Neural progenitor cell (in vitro differentiated cells): ENCODE measurements at places on chromosomes 2 and 18. TPM values are rescaled to one million over a fixed set of nuclear protein-coding genes. Genes with fewer than 3 reads are reported as not detected.
A peak's percentile ranks its signal among the peaks of the same experiment; 100 is the strongest.

Gene METTL21A
- total RNA-seq, result 43.3 and 65.2 TPM in 2 replicates

Gene XDH
- 5.0 and 7.5 TPM in 2 replicates for total RNA-seq

DNA sequence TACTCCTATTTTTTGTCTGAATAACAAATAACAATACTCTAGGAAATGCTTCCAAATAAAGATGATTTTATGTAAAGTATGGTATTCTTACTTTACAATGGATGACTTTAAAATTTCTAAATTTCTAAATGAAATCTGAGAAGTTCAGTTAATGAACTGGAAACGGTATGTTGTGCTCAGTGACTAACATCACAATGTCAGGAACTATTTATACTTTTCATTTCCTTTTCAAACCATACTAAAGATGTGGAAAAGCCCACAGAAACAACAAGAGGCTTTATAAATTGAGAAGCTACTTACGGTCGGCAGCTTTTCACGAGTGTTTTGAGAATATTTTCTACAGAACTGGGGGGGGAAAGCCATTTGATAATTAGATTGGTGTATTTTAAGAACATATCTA is 31.1 kb downstream of the PSME4 start:
- no peak for DNase-seq

- DNase-seq, result no peak
Measured at GRCh38 chr2:11082880-11083279, 72.4 kb upstream of the SLC66A3 start.

Gene KIF3C
- 13.2 and 25.9 TPM in 2 replicates for total RNA-seq

Gene MAL
- not detected in 2 replicates for total RNA-seq

- DNase-seq, result no peak
Measured at GRCh38 chr18:52334896-52335295, 5.1 kb upstream of the DCC start.

Gene TUBA3D
- not detected in 2 replicates for total RNA-seq

DNA sequence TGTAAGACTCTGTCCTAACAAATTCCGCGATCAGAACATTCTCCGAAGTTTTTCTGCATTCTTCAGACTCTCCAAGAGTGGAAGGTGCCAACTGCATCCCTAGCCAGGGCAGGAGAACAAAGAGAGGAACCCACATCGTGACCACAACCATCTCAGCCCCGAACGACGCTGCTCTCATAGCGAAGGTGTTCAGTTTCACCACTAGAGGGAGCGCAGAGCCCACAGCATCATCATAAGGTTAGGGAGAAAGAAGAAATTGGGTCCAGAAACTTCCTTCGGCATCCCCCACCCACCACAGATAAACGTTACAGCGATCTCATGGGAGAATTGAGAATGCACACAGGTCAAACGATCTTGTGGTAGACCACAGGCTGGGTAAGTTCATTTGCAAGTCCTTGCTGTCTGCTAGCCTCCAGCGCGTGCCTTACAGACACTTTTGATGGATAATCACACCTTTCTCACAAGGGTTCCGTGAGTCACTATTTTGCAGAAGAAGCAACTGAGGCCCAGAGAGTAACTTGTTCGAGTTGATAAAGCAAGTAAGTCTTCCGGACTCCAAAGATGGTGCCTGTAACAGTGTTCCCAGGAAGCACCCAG is 53.7 kb upstream of the ARL4C start:
- peak; percentile 86 for DNase-seq

- no peak for DNase-seq
Measured at GRCh38 chr2:15934291-15934945, 5.9 kb upstream of the MYCN start.

Gene TCF7L1
- total RNA-seq, result 1.0 and 3.7 TPM in 2 replicates

- peak; percentile 76 for DNase-seq
Measured at GRCh38 chr2:222302178-222303018, 3.6 kb upstream of the PAX3 start.

GRCh38 chr2:150097901-150098531 is 389.5 kb downstream of the RND3 start:
- no peak for DNase-seq

DNA sequence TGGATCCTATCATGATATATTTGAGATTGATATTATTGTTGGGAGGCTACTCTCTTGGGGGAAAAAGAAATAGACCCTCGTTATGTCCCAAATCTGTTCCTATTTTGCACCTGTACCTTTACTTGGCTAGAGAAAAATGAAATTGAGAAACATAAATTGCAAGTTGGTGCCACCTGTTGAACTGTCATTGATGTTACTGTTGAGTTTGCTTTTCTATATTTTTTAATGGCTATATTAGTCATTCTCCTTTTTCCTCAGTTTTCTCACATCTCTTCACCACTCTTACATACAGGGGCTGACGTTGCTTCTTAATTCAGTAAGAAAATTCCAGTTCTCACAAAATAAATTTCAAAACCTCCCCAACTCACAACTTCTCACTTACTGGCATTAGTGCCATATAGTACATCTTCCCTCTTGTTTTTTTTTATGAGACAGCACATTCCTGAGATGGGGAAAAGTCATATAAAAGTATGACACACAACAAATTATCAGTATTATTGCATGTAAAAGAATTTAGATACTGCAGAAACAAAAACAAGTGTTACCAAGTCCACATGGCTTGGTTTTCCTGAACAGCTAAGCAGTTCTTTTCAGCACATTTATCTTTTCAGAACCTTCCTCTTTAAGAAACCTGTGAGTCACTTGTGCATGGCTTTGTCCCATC is 348.3 kb upstream of the DSEL start:
- DNase-seq, result peak; percentile 5

Gene DOCK10
- total RNA-seq, result 1.1 and 1.5 TPM in 2 replicates

GRCh38 chr2:77566582-77566981 is 44.4 kb upstream of the LRRTM4 start:
- DNase-seq, result no peak

DNA sequence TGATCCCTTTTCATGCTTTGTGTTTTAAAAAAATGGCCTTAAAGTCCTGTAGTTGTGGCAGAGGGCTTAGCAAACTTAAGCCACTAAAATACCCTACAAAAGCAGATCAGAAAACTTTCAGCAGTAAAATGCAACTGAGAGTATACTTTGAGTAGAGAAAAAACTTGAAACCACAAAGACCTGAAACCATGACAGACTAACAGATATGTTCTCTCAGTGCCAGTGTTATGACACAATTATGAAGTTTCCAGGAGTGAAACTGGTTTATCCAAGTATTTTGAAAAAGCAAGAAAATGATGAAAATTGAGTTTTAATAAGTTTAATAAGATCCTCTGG is 74.5 kb downstream of the SPRED2 start:
- DNase-seq, result no peak

- DNase-seq, result peak; percentile 25
Measured at GRCh38 chr2:134261398-134262131, 7.7 kb downstream of the MGAT5 start.
